H4 (cell line): ENCODE measurements at places on chromosomes 2 and 18. TPM values are rescaled to one million over a fixed set of nuclear protein-coding genes. Genes with fewer than 3 reads are reported as not detected.
A peak's percentile ranks its signal among the peaks of the same experiment; 100 is the strongest.

DNA sequence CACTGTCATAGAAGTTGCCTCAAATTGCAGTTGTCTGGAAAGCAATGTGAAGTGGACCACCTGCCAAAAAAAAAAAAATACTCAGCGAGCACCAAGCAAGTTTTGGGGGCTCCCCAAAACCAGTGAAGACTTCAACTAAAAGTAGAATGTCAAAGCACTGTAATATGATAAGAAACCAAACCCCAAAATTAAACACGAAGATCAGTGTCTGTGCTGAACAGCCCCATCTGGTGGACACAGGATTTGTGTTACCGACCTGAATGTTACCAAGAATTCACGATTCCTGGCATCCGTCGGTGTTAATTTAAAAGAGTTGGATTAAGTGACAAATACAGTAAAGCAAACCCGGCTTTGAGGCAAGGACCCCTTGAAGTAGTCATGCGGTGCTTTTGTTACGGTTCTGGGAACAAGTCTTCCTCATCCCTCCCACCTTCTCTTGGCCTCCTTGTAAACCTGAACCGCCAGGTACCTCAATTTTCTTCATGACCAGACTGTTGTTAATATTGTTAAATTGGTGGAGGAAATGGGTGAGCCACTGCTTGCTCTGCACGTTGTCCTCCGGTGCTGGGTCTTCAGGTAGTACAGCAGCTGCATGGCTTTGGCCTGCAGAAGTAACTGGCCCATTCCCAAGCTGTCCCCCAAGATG, 31.3 kb upstream of the SSB start:
- peak; percentile 28 for DNase-seq

- DNase-seq = no peak
Measured at GRCh38 chr2:105744909-105745853, at the start of gene NCK2. NCK2 (plus strand) TSS chr2:105744912; CDS start chr2:105855064, 110,152 bp downstream.

RESP18 gene
- total RNA-seq = not detected in 2 replicates

DNA sequence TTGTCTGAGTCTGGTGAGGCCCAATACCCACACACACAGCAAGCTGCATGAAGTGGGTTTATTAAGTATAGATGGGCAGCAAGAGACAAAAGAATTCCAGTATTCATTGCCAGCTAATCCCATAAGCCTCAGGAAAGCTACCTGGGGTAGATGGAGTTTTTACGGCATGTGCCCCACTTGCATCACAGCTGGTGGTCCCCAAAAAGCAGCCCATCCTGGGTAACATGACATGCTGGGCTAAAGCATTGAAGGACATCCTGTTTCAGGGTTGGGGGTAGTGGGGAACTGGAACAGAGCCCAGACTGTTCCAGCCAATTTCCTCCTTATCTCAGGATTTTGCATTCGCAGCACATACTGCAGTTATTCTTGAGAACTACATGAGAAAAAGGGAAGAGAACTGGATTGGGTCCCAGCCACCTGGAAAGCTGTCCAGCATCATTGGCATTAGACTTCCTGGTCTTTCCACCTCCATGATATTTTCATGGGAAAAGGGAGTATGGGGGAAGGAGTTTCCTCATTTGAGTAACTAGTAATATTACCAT, 240.1 kb upstream of the MMADHC start:
- DNase-seq = no peak

SNED1 gene
- 1.7 and 2.6 TPM in 2 replicates for total RNA-seq

DNA sequence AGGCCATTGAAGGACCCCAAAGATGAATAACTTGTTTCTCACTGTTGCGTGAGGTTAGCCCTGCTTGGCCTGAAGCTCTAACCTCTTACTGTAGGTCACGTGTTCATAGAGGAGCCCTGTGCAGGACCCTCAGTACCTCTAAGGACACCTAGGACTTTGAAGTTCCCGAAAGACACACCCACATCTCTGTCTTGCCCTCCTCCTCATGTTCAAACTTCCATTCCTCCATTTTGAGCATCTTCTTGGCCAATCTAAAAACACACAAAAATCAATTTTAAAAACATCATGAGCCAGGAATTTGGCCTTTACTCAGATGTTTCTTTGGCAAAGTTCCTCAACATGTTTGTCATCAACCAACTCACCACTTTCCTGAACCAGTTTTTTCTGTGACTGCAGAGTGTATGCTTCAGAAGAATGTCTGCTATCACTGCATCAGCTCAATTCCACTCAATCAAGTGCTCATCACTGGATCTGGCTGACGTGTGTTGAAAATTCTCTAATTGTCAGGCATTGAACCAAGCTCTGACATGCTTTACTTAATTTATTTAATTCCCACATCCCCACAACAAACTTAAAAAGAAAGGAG, 101.6 kb downstream of the AP1S3 start:
- DNase-seq = no peak
